ENCODE measurements at places on chromosomes 13 and 19.
A peak's percentile ranks its signal among the peaks of the same experiment; 100 is the strongest.

GRCh38 chr13:49521224-49521623 lies 25.5 kb downstream of the PHF11 start:
- DNase-seq: peak; percentile 10

DNA sequence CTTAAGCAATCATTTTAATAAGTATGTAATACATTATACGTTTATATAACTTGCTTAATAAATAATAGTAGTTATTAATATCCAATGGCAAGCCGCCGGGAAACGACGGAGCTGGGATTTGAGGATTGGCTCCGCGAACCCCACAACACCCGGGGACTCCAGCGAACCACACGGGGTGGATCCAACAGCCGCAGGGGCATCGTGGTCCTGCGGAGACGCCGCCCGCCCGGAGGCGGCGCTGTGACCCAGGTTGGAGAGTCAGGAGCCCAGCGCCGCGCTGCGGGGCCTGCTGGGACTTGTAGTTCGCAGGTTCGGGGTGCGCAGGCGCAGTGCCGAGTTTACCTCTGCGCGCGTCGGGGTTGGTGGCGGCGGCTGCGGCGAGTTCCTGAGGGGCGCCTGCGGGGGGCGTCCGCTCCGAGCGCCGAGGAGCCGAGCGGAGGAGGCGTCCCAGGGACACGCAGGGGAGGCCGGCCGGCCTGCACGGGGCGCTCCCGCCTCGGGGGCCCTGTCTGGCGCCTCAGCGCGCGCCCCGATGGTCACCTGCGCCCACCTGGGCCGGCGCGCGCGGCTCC lies at the start of gene ZNF554:
Gene ZNF554, plus strand, starts transcription at position 329 of the 572 bp plus-strand sequence. Its CDS starts 204 bp downstream, at position 533.
- DNase-seq: peak; percentile 98

- no peak for DNase-seq
These were observed 850 bp downstream of the MTMR6 start for GRCh38 chr13:25286308-25286968.

- DNase-seq: no peak
These were observed 19.3 kb downstream of the RNASEH2B start for GRCh38 chr13:50928659-50929462.

DNA sequence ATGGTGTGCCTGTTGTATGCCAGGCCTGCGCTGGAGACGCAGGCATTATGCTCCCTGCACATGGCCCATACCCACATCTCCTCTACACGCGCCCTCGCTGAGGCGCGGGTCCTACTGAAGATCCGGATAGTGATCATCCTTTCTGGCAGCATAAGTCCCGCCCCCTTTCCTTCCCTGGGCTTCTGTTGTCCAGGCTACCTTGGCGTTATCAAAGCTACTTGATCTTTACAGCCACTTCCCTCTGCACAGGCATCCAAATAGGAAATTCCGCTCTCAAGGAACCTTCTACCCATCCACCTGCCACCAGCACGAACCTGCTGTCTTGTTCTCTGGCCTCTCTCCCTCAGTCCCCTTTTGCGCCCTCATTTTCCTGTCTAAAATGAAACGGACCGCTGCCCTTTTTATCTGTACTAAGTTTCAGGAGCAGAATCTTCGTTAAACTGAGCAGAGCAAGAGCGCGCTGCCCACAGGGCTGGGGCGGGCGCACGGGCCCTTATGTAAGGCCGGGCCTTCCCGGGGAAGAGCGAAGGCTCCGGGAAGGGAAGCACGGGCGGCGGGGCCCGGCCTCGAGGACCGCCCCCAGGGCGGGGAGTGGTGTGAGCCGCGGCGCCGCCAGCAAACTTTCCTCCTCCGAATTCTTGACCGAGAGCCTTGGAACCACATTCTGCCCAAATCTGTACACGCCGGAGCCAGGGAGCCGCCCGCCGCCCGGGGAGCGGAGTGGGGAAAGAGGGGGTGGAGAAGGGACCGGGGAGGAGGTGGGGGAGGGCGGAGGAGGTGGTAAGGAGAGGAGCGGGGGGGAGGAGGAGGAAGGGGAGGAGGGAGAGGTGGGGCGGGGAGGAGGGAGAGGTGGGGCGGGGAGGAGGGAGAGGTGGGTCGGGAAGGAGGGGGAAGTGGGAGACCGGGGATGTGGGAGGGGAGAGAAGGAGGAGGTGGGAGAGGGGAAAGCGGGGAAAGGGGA lies 920 bp upstream of the UBE2L5 start:
- DNase-seq: no peak

- no peak for DNase-seq
These were observed 2.0 kb downstream of the RPL36 start for GRCh38 chr19:5691822-5692722.

DNA sequence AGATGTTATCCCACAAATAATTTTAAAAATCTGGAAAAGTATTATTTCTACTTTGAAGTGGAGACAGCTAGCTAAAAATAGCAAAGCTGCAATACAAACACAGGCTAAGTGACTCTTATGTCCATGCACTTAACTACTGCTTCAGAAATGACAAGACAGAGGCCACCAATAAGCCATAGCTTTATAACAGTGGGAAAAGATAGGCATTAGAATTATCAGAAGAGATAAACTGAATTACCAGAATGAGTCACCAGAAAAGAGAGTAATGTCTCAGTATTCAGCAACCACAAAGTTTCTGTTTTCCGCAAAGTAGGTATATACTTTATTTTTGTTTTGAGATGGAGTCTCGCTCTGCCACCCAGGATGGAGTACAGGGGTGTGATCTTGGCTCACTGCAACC lies 17.1 kb downstream of the CLN5 start:
- no peak for DNase-seq

DNA sequence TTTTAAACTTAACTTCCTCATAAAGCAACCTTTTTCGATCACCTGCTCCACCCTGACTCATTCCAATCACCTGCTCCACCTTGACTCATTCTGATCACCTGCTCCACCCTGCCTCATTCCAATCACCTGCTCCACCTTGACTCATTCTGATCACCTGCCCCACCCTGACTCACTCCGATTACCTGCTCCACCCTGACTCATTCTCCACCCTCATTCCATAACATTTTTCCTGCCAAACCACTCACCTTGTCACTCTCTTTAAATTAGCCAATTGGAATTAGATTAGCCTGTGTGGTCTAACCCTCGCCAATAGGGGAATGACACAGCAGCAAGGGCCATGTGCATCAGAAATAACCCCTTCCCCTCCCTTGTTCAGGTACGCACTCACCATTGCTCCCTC lies 31.9 kb upstream of the ZNF83 start:
- no peak for DNase-seq

GRCh38 chr13:58528351-58528750 lies 896.8 kb downstream of the PCDH17 start:
- no peak for DNase-seq

DNA sequence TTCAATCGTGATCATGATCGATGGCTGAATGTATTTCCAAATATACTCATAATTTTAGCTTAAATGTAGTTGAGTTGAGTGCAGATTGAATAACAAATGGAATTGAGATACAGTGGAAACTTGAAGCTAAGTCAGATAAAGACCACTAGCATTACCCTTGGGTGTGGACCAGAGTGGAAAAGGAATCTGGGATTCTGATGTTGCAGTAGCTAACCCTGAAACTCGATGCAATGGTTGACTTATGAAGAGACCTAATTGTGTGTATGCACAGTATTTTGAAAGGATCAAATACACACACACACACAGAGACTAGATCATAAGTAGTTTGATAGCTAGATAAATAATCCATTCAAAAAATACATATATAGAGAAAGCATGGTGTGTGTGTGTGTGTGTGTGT lies 135.8 kb downstream of the RXFP2 start:
- DNase-seq: no peak

DNA sequence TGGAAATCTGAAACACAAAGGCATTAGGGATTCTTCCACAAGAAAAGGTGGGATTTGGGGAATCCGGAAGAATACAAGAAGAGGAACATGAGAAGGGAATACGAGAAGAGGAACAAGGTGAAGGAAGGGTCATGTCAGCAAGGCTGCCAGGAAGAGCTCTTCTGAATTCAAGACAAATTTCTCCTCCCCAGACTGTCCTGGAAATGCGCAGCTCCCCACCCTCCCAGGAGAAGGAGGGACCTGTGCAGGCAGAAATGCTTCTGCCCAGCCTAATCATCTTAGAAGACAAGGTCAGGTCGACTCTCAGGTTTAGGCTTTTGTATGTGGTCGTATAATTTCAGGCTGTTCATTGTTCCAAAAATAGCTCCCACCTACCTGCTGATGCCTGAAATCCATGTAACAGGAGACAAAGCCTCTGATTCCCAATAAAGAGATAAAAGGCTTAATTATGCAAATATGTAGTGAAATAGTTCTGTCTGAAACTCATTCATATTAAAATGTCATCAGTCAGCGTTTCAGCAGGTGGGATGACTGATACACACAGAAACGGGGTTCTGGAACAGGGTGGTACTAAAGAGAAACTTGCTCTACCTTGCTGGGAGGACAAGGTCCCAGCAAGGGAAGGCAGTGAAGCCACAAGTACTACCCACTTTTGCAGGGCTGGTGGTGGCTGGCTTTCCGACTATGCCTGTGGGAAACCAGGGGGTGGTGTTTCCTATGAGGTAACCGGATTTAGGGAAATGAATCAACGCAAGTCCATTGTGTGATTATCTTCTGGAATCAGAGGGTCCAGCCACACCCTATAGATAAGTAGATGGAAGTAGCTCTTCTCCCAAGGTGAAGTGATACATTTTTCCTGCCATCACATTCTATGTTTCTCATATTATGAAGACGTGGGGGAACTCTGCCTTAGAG lies 76.1 kb downstream of the KL start:
- no peak for DNase-seq

GRCh38 chr13:59449750-59450149 lies 714.0 kb downstream of the DIAPH3 start:
- no peak for DNase-seq

DNA sequence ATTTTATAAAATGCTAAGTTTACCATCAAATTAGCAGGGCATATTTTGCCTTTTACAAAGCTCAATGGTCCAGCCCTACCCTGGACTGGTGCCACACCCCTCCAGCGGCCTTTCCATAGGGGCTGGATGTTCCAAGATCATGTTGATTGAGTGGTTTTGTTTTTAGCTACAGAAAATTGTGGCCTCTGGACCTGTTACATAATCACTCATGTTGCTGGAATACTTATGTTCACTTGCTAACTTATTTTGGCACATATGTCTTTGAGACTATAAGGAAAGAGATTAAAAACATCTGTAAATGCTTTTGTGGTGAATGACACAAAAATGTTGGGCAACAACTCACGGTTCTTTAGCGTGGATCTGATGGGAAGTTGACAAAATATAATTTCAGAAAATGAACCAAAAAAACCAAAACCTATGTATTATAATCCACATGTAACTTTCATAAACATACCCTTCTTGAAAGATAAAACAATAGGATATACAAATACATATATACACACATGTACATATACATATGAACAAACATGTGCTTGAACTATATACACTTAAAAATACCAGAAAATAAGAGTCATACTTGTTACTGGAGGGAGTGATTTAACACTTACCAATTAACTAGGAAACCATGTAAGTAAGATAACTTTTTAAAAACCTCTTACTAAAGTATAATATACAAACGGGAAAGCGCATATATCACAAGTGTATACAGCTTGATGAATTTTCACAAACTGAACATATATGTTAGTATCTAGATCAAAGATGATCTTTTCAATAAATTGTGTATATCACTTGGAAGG lies 46.6 kb upstream of the SLC15A1 start:
- DNase-seq: no peak

GRCh38 chr13:50942630-50943311 lies 33.2 kb downstream of the RNASEH2B start:
- no peak for DNase-seq

- DNase-seq: no peak
These were observed 25.2 kb upstream of the IGSF23 start for GRCh38 chr19:44587963-44588770.

GRCh38 chr13:19597523-19597922 lies 35.9 kb upstream of the MPHOSPH8 start:
- DNase-seq: no peak

GRCh38 chr13:38309397-38309796 lies 40.3 kb upstream of the UFM1 start:
- no peak for DNase-seq

DNA sequence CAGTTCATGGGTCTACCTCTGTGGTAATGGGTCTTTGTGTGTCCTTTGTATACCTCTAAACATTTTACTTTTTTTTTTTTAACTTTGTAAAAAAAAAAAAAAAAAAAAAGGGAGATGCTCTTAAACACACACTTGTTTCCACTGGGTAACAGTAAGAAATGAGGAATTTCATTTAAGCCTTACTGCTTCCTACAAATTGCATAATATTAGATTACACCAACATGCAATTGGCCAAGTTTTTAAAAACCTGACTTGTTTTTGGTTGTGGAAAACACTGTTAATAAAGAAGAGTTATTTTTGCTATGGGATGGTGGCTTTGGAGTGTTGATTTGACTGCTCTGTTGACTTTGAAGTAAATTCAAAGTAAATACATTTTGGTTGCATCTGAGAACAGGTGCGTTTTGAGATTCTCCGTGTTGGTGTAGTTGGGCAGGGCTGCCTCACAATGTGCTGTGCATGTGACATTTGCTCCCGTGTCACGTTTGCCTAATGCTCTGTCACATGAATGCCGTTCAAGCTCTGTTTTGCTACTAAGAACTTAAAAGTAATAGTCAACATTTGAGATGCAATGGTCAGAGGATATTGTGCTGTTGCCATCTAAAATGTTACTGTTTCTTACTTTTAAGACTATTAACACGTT lies 202.4 kb downstream of the LMO7 start:
- DNase-seq: no peak

- no peak for DNase-seq
These were observed 812.8 kb upstream of the SLC10A2 start for GRCh38 chr13:103878891-103879605.

DNA sequence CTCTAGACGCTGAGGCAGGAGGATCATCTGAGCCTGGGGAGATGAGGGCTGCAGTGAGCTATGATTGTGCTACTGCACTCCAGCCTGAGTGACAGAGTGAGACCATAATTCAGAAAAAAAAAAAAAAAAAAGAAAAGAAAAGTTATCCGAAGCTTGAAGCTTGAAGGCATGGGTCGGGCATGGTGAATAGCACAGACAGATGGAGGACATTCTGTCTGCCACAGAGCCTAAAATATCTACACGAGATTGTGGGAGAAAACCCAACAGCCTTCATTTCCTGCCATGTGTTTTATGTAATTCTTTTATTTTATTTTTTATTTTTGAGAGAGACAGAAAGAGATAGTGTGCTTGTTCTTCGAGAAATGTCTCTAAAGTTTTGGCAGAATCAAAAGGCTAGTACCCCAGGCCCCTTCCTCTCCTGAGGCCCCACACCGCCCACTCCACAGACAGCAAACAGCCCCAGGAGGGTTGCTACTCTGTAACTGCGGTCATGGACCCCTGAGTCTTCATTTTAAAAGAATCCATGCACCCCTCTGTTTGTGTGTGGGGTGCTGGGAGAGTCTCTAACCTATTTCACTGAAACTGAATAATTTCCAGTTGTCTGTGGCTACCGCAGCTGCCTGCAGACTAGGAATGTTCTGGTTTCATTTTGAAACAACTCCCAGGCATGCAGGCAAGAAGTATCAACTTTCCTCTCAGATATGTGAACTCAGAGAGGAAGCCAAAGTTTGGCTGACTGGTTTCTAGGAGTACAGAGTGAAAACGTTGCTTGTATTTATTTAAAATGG lies 38.4 kb upstream of the RCBTB2 start:
- DNase-seq: no peak

Measured in NCI-H187 (cell line).